Stimulated activated CD8-positive, alpha-beta memory T cell treated with anti-CD3 and anti-CD28 coated beads, Interleukin-4, amount 100 ng/mL, for 4 hours (primary cell): ENCODE measurements at places on chromosomes 3 and 15.

GRCh38 chr3:18761530-18761929 is 336.4 kb upstream of the SATB1 start:
- DNase-seq, result no peak

- no peak for DNase-seq
Observed at GRCh38 chr15:47177177-47177576, 540.1 kb upstream of the SEMA6D start.

DNA sequence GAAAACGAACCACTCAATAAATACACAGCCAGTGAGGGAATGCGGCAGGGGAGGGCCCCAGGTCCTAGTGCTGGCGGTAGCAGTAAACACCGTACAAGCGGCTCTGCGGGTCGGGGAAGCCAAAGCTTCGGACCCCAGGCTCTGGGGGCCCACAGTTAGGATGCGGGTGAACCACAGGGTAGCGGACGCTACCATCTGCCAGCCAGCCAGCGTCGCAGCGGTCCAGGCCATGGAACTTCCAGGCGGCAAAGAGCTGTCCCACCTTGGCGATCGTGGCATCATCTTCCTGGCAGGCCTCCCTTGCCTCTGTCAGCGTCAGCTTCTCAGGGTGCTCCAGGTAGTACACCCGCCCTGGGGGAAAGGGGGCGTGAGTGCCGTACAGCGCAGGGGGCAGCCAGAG is 17.4 kb downstream of the HAPLN3 start:
- no peak for DNase-seq

GRCh38 chr3:185199671-185200070 is 46.8 kb upstream of the C3orf70 start:
- DNase-seq, result no peak

DNA sequence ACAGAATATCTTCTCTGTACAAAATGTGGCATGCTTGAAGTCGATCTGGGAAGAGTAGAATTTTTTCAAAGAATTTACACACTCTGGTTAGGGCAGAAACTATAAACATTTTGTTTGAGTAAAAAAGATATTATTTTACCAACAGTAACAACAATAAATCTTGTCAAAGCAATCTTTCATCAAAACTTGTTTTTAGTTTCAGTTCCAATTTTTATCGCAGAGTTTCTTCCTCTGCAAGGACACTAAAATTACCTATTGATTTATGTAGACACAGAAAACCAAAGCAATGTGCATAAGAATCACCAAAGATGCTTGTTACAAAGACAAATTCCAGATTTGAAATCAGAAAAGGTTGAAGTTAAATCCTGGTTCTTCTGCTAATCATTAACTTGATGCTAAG is 61.9 kb downstream of the CGGBP1 start:
- DNase-seq, result no peak

DNA sequence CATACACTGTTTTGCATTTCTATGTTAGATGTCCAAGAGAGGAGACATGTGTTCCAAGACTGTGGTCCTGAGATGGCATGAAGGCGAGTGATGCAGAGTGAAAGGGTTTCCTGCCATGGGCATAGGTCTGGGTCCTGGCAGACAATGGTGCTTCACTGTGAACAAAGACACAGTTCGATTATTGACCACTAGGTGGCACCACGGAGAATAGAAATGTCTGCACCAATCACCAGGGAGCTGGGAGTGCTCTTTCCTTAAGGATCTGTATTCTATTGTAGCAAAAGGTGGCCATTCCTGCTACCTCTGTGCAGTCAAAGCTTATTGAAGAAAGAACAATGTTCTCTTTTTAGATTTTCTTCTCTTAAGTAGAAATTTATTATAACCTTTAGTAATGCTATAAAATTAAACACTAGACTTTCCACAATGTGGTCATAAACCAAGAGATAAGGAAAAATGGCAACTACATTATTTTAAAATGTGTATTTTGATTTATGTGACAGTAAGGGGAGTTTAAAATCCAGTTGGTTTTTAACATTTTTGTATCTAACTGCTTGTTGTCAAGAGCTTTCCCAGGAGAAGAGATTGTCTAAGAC is 88.7 kb downstream of the GABRG3 start:
- DNase-seq, result no peak

DNA sequence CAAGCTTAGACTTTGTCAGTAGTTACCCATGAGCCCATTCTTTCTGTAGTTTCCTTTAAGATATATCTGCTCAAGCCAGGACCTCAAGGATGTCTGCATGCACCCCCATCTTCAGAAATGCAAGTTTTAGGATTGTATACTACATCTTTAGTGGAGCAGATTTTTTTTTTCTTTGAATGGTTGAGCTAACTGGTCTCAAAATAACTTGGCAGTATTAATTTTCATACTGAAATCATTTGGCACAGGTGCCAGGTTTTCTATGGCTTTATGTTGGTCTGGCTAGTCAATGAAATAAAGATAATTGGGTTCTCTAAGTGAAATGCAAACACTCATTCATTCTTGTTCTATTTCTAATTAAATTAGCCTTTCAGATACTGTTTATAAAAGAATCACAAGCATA is 108.9 kb downstream of the ATG7 start:
- DNase-seq, result no peak

DNA sequence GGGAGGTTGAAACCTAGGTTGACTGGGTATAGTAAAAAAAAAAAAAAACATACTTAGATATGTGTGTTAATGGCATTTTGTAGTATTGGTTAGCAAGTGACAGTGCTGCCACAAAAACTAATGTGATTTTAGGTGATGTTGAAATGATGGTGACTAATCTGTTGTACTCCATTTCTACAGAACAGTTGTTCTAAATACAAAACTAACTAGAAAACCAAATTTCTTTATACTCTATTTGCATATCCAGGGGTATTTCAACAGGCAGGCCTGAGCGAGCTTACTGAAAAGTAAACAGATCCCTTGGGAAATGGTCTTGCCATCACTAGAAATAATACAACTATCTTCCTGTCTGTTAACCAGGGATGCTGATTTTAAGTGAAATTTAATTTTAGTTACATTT is 20.5 kb downstream of the TSC22D2 start:
- no peak for DNase-seq

GRCh38 chr3:46280105-46280797 is 38.0 kb downstream of the CCR3 start:
- DNase-seq, result no peak

GRCh38 chr3:81643721-81644120 is 117.7 kb downstream of the GBE1 start:
- DNase-seq, result no peak

GRCh38 chr15:39963786-39964185 is 29.9 kb downstream of the EIF2AK4 start:
- no peak for DNase-seq
